Left ventricle myocardium superior (tissue), 1 donor: ENCODE measurements at places on chromosomes 3 and 15. TPM values are rescaled to one million over a fixed set of nuclear protein-coding genes. Genes with fewer than 3 reads are reported as not detected.

Gene APPL1
- 49.2 TPM for total RNA-seq

Gene ANKRD63
- 1.0 TPM for total RNA-seq

- no peak for DNase-seq
Measured at GRCh38 chr15:78449220-78449999, 11.4 kb downstream of the IREB2 start.

DNA sequence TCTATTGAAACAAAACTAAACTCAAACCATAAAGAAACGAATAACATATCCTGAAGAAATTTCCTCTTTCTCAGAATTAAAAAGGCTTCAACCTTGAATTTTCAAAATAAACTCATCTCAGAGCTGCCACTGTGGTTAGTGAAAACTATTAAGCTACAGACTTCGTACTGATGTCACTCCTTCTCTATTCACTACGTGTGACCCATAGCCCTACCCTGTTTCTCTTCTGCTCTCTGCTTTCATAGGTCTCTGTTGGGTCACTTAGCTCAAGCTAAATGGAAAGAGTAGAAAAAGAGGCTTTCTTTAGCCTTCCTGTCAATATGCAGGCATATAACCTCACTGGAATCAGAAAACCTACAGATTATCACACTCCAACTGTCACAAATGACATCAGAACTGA lies 126.6 kb upstream of the MME start:
- no peak for DNase-seq

DNA sequence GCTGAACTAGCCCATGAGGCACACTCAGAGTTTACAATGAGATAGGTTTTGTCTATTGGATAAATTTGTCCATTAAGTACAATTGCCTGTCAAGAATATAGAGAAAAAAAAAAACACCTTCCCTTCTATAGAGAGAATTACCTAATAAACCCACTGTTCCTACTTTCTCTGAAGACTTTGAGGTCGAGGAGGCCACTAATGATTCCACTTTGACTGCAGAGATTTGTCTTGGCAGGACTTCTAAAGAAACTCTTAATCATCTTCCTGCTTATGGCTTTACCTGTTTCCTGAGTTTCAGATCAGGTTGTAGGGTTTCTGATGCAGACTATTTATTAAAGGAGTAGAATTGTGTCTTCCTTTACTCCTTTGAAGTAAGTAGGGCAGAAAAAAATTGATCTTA lies 342.4 kb upstream of the KCNMB2 start:
- DNase-seq = no peak

- no peak for DNase-seq
Measured at GRCh38 chr3:41364736-41365135, 165.4 kb downstream of the CTNNB1 start.

- peak; percentile 8 for DNase-seq
Measured at GRCh38 chr3:116607205-116607604, 102.4 kb upstream of the TUSC7 start.

- DNase-seq = no peak
Measured at GRCh38 chr3:132713977-132714727, 8.1 kb downstream of the NPHP3 start.

Gene KPNA4
- 139 TPM for total RNA-seq

GRCh38 chr3:122743581-122744120 lies 50.0 kb downstream of the HSPBAP1 start:
- no peak for DNase-seq

Gene SEMA3G
- 9.1 TPM for total RNA-seq

GRCh38 chr15:80211976-80212375 lies 40.0 kb downstream of the CTXND1 start:
- no peak for DNase-seq

Gene RETNLB
- not detected for total RNA-seq
